Ascending aorta (tissue), 2 donors: ENCODE measurements at places on chromosomes 6 and 20. TPM values are rescaled to one million over a fixed set of nuclear protein-coding genes. Genes with fewer than 3 reads are reported as not detected.

- no peaks in the 10 kb centered on the region for H3K36me3 ChIP-seq
- H3K4me1 ChIP-seq: peaks cover 26% of the 10 kb centered on the region
- H3K27ac ChIP-seq: no peak overlapping the region
- no peak overlapping the region for H3K4me3 ChIP-seq
- no peaks in the 10 kb centered on the region for H3K27me3 ChIP-seq
- no peak for DNase-seq
Measured at GRCh38 chr20:3814928-3815495, 5.3 kb upstream of the AP5S1 start.

HMGN4 gene
- 20.6 TPM for total RNA-seq

TTLL9 gene
- total RNA-seq: not detected

MYH7B gene
- 4.7 TPM for total RNA-seq

DNA sequence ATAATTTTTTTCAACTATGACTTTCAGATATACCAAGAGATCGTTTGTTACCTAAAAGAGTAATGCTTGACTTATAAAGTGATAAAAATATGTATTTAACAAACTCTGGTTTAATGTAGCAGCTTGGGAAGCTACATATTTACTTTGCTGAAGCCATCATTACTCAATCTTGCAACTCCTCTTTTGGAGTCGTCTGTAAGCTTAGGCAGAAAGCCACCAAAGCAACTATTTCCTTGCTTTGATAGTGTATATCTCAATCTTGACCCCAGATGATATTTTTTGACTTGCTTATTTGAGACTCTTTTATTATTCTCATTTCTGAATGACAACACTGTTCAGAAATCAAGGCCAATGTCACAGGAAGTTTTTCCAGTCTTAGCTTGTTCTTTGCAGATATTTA lies 183.0 kb downstream of the SAMD5 start:
- no peaks in the 10 kb centered on the region for H3K36me3 ChIP-seq
- DNase-seq: no peak
- no peaks in the 10 kb centered on the region for H3K27me3 ChIP-seq
- H3K27ac ChIP-seq: no peak overlapping the region
- H3K4me3 ChIP-seq: no peak overlapping the region
- no peaks in the 10 kb centered on the region for H3K4me1 ChIP-seq

KIFC1 gene
- not detected for total RNA-seq

DNA sequence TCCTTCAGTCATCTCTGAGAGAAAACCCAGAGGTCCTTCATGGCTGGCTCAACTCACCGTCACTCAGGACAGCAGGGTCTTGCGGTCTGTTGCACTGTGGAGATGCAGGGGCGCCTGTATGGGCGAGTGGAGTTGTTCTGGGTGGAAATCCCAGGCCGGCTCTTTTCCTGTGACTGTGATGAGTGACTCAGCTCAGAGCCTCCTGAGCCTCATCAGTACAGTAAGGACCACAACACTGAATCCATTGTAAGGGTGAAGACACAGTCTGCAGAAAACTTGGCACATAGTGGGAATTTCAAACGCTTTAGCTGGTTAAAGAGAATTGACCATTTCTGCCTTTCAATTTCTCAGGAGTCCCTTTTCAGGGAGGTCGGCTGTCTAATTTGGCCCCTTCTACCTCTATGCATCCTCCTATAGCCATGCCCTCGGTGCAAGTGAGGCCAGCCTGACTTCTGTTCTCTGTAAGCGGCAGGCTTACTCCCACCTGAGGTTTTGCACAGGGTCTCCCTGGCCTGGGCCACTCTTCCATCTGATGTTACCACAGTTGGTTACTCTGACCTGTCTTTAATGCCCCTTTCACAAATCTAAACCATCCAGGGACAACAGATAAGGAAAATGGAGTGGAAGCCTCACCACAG lies 35.5 kb upstream of the TBXT start:
- H3K27ac ChIP-seq: no peak overlapping the region
- no peaks in the 10 kb centered on the region for H3K36me3 ChIP-seq
- no peak overlapping the region for H3K4me3 ChIP-seq
- H3K27me3 ChIP-seq: no peaks in the 10 kb centered on the region

LTV1 gene
- 4.6 TPM for total RNA-seq

FARS2 gene
- total RNA-seq: 17.6 TPM
